ENCODE measurements at places on chromosomes 4 and X. TPM values are rescaled to one million over a fixed set of nuclear protein-coding genes. Genes with fewer than 3 reads are reported as not detected.

The NLGN3 gene
- 3.1 TPM for total RNA-seq

DNA sequence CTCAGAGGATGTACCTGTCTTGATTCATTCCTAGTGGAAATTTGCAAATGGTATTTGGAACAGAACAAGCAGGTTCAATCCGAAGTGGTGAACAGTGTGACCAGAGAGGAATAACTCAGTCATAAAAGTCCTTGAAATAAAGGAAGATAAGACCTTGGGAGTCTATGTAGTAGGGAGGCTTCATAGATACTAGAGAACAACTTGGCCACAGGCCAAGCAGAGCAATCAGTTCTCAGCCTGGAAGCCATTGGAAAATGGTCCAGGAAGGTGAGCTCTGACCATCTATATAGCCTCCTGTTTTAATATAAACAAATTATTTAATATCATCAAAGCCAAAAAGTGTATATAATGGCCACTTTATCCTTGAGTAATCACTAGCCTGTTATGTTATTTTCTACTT lies 11.3 kb downstream of the TXK start:
- H3K27ac ChIP-seq = no peak overlapping the region
- no peak overlapping the region for H3K4me3 ChIP-seq
- H3K27me3 ChIP-seq = peaks cover 2% of the 10 kb centered on the region

The TMPRSS11F gene
- total RNA-seq = not detected

The ANTXR2 gene
- total RNA-seq = 47.8 TPM

GRCh38 chr4:68948044-68948743 lies 3.4 kb downstream of the UGT2A3 start:
- H3K4me1 ChIP-seq = peaks cover 5% of the 10 kb centered on the region
- no peak overlapping the region for H3K4me3 ChIP-seq
- H3K36me3 ChIP-seq = no peaks in the 10 kb centered on the region
- no peak for DNase-seq
- peaks cover 1% of the 10 kb centered on the region for H3K27me3 ChIP-seq

DNA sequence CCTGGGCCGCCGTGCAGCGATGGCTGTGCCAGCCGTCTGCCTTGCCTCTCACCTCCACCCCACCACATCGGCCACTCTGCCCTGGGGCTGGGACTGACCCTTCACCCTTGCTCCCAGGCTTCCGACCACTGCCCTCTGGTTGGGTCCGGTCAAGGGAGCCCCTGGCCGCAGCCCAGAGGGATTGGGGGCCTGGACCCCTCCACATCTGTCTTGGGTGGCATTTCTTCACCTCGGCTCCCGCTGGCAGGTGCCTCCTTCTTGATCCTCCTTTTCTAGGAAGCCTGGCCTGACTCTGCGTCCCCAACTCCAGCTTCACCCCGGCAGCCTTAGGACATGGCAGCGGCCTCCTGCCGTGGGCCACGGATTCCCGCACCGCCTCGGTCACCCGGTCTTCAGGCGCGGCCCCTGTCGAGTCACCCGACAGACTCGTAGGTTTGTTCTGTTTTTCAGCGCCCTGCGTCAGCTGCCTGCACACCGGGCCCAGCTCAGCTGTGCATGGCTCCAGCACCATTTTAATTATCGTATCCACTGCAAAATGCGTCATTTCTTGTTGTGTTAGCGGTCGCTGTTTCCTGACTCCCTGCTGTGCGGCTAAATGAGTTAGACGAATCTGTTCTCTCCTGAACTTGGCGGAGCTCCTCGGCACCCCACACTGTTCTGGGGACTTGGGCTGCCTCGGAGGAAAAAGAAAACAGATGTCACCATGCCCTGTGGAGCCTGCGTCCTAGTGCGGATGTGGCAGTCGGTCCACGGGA lies 124.0 kb downstream of the FAM53A start:
- peak overlapping the region; percentile 43 for H3K27ac ChIP-seq
- peaks cover 8% of the 10 kb centered on the region for H3K27me3 ChIP-seq
- peaks cover 5% of the 10 kb centered on the region for H3K4me1 ChIP-seq
- no peak overlapping the region for H3K4me3 ChIP-seq

GRCh38 chrX:149145845-149146285 lies 359.2 kb downstream of the IDS start:
- DNase-seq = no peak
- H3K4me3 ChIP-seq = no peak overlapping the region
- H3K36me3 ChIP-seq = no peaks in the 10 kb centered on the region
- no peak overlapping the region for H3K27ac ChIP-seq
